ENCODE measurements at places on chromosomes 12 and 14.

DNA sequence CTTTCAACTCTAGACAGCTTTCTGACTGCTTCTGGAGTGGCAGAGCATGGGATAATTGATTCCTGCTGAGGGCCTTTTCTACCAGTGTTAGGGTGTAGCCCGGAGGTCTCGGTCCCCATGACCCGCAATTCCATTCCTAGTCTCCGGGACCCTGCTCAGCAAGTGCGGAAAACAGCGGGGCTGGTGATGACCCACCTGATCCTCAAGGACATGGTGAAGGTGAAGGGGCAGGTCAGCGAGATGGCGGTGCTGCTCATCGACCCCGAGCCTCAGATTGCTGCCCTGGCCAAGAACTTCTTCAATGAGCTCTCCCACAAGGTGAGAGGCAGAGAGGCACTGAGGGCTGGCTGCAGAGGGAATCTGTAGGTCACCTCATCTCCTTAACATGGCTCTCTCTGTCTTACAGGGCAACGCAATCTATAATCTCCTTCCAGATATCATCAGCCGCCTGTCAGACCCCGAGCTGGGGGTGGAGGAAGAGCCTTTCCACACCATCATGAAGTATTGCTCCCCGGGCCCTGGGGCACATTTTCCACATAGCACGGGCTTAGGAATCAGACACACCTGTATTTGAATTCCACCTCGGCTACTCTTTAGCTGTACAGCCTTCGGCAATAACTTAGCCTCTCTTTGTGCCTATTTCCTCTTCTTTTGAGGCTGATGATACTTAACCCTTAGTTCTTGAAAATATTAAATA lies 5.6 kb upstream of the GAPDH start:
- no peak overlapping the region for H3K4me3 ChIP-seq
- no peaks in the 10 kb centered on the region for H3K27me3 ChIP-seq
- H3K36me3 ChIP-seq = peaks cover 75% of the 10 kb centered on the region
- H3K27ac ChIP-seq = peak overlapping the region; percentile 16

GRCh38 chr14:22598099-22598895 lies at the start of gene ABHD4:
ABHD4 (plus strand) TSS chr14:22598300; CDS start chr14:22598307, 7 bp downstream.
- peak within 1 kb of the TSS; percentile 66 for H3K4me3 ChIP-seq
- H3K4me1 ChIP-seq = peaks cover 24% of the 10 kb centered on the region
- peak; percentile 94 for DNase-seq

DNA sequence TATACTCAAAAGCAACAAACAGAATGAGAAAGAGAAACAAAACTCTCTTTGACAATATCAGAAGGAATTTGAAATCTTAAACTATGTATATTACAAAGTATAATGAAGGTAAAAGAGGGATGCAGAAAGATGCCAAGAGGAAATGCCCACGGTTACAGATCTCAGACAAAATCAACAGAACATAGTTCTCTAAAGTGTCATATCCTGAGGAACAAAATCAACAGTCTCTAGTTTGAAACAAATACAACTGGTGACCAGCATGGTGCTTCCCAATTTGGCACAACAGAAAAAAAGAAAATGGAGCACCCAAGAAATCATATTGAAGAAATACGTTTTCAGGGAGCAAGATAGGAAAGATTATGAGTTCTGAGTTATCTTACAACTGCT lies 116.5 kb downstream of the METTL25 start:
- no peak for DNase-seq
- peaks cover 34% of the 10 kb centered on the region for H3K36me3 ChIP-seq
- no peaks in the 10 kb centered on the region for H3K4me1 ChIP-seq
- H3K27ac ChIP-seq = no peak overlapping the region
- H3K4me3 ChIP-seq = no peak overlapping the region

- no peaks in the 10 kb centered on the region for H3K27me3 ChIP-seq
- no peak for DNase-seq
- H3K27ac ChIP-seq = peak overlapping the region; percentile 47
- H3K36me3 ChIP-seq = no peaks in the 10 kb centered on the region
Measured at GRCh38 chr12:19654650-19655376, 215.5 kb downstream of the AEBP2 start.

GRCh38 chr12:68290126-68290525 lies 36.7 kb upstream of the IL22 start:
- H3K27ac ChIP-seq = no peak overlapping the region
- H3K27me3 ChIP-seq = no peaks in the 10 kb centered on the region
- no peaks in the 10 kb centered on the region for H3K36me3 ChIP-seq
- DNase-seq = no peak
- no peak overlapping the region for H3K4me3 ChIP-seq
